ENCODE measurements at places on chromosomes 1 and 21. TPM values are rescaled to one million over a fixed set of nuclear protein-coding genes. Genes with fewer than 3 reads are reported as not detected.

The NPPB gene
- total RNA-seq: not detected

The SPRR1A gene
- not detected for total RNA-seq

The FCER1G gene
- total RNA-seq: 0.23 TPM

The PCAT6 gene
- total RNA-seq: 3.5 TPM

The INSRR gene
- total RNA-seq: not detected

The OR2T35 gene
- not detected for total RNA-seq

The ORC1 gene
- total RNA-seq: 23.7 TPM

The IFI44L gene
- total RNA-seq: 0.02 TPM

The ITSN1 gene
- total RNA-seq: 20.0 TPM

The KRTAP13-4 gene
- not detected for total RNA-seq

The SPTA1 gene
- not detected for total RNA-seq

The CALML6 gene
- 0.22 TPM for total RNA-seq

The CFHR2 gene
- not detected for total RNA-seq

The PRDM15 gene
- 3.8 TPM for total RNA-seq

The CD1E gene
- not detected for total RNA-seq

The SAMD11 gene
- total RNA-seq: 19.7 TPM

The LCE3D gene
- 4.0 TPM for total RNA-seq

The FAM167B gene
- 0.55 TPM for total RNA-seq

The RAP1GAP gene
- 10.1 TPM for total RNA-seq

The DNM3 gene
- total RNA-seq: 0.60 TPM

The FMO5 gene
- total RNA-seq: 0.17 TPM

The FHAD1 gene
- total RNA-seq: 0.54 TPM

The CFAP45 gene
- 0.75 TPM for total RNA-seq

The FCRLB gene
- 1.6 TPM for total RNA-seq

The TNNT2 gene
- total RNA-seq: 0.67 TPM

The PAPPA2 gene
- 0.01 TPM for total RNA-seq

The AADACL4 gene
- not detected for total RNA-seq

The CGN gene
- total RNA-seq: 2.5 TPM

Measured in A549 treated with dexamethasone at 1 μM for 4 hours (cell line).